ENCODE measurements at places on chromosomes 2 and 18.

GRCh38 chr18:48203961-48204666, 205.1 kb downstream of the ZBTB7C start:
- no peak for DNase-seq

- DNase-seq: no peak
Measured at GRCh38 chr2:133444465-133444864, 123.8 kb downstream of the NCKAP5 start.

DNA sequence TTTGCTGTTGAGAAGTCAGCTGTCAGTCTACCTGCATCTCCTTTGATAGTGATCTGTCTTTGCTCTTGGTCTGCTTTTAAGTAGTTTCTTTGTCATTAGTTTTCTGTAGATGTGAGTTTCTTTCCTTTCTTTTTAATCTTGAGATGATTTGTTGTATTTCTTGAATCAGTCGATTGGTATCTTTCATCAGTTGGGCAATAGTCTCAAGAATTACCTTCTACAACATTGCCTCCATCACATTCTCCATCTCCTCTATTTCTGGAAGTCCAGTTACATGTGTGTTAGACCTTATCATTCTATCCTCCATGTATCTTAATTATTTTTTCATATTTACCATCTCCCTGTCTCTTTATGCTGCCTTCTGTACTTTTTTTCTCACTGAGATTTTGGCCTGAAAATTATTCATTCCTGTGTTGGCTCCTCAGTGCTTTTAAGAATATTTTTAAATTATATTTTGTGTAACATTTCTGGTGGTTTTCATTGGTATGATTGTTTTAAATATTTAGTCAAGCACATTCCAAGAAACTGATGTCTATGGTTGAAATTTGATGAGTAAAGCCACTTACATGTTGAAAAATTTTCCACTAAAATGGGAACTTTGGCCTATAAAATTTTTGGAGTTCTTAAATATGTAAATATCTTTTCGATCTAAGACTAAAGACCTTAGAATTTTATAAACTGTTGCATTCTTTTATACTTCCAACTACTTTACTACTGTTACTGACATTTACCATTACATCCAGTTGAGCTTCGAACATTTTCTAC, 239.5 kb upstream of the MGAT5 start:
- DNase-seq: no peak

- no peak for DNase-seq
Measured at GRCh38 chr2:8983571-8983970, 19.9 kb downstream of the MBOAT2 start.

DNA sequence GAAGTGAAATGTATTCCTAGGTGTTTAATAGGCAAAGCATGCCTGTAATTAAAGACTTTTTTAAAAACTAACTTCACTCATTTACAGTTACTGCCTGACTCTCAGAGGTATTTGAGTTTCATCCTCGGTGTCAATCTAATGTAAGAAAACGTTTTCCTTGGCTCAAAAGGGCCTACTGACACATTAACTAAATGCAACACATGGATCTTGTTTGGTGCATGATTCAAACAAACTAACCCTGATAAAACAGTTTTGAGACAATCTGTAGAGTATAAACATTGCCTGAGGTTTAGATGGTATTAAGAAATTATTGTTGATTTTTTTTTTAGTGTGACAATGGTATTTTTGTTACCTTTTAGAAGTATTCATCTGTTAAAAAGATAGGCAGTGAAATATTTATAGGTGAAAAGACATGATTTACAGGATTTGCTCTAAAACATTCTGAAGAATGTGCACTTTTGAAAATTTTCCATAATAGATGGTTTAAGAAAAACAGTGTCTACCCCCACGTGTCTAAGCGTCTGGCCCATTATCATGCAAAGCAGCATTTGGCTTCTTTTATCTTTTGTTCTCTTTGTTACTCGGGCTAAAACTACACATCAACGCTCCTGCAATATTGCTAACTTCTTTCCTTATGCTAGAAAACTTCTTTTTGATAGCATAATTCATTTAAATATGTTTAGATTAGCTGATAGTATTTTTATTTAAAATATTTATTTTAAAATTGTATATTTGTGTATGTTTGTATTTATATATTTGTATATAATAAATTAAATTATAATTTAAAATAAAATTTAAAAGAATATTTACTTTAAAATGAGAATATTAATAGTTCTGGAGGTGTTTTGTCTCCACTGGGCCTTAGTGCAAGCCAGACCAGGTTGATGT, 160.2 kb upstream of the NDUFV2 start:
- DNase-seq: no peak

GRCh38 chr18:12639990-12640880, 17.7 kb downstream of the SPIRE1 start:
- DNase-seq: no peak

- no peak for DNase-seq
Measured at GRCh38 chr2:6648596-6649247, 217.0 kb downstream of the CMPK2 start.

- no peak for DNase-seq
Measured at GRCh38 chr2:143231254-143231645, 102.0 kb downstream of the ARHGAP15 start.

DNA sequence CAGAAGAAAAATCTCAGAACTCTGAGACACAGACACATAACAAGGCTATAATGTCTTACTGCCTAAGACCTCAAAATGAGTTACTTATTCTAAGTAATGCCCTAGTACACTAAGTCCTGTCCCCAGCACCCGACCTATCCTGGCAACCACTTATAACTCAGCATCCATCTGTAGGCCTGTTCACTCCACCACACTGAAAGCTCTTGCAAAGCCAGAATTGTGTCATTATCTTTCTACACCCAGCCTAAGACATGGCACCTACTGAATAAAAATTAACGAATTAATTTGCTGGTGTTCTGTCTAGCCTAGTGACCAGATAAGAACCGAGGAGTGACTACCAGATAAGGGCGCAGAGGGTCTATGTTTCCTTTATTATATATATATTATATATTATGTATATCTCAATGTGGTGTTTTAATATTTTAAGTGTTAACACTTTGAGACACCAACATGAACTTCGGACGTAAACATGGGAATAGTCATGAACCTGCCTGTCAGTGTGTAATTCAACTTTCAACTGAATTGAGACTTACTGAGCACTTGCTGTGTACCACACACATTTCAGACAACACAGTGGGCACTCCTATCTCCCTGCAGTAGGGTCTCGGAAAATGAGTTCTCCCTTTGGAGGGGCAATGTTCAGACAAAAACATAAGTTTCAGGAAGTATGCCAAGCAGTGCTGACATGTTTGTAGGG, 27.7 kb downstream of the TMEM131 start:
- no peak for DNase-seq

DNA sequence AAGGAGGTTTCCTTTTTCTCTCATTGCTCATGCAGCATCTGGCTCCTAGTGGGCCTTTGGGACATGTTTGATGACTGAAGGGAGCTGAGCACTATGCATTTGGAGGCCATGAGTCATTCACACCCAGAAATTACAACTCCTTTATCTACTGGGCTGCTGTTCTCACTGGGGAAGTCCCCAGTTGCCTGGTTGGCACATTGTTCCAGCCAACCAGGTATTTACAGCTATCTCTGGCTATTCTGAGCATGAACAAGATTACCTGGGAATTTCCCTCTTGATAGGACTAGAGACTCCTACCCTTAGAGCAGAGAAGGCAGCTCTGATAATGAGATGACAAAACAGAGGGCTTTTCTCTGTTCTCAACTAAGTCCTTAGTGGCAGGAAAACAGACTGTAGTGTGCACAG, 206.5 kb downstream of the SETBP1 start:
- DNase-seq: no peak
